Activated T-cell treated with anti-CD3 and anti-CD28 coated beads for 4 hours (primary cell): ENCODE measurements at places on chromosomes 2 and 18.

DNA sequence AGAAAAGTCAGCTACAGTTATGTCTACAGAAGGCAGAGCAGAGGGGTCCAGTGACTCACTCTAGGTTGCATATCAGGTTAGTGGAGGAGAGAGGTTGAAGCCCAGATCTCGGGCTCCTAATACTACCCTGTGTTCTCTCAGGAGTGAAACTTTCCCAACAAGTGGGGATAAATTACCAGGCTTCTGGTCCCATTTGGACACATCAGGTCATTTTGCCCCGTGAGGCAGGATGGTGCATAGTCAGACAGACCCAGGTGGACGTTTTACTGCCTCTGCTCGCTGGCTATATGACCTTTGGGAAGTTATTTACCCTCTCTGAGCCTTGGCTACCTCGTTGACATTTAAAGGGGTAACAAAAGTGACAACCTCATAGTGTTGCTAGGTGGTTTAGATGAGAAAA, 128.0 kb upstream of the REV1 start:
- DNase-seq = no peak

GRCh38 chr2:44479127-44479887, 117.6 kb downstream of the CAMKMT start:
- DNase-seq = peak; percentile 21

DNA sequence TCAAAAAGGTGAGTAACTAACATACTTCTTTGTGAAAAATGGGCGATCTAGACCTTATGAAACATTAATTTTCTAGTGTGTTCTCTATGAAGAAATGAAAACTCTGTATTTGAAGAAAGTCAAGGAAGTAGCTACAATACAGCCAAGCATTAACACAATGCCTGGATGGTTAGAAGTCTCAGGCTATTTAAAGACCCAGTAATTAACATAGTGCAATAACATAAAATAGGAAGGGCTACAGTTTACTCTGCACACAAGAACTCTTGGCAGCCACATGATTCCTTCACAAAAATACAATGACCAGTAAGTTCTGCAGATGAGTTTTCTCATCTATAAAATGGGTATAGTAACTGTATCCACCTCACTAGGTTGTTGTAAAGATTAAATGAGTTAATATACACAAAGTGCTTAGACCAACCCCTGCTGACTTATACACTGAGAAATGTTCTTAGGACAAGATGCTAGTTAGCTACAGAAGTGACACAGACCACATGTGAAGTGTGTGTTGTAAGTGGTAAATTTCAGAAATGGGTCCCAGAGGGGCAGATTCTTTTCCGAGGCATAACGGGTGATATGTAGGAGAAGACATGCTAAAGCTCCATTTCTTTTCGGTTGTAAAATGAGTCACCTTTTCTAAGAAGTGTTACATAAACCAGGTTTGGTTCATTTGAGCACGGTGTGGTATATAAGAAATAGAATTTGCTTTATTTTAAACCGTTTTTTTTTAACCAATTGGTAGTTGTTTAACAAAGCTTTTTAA, 61.8 kb downstream of the CXCR4 start:
- no peak for DNase-seq

DNA sequence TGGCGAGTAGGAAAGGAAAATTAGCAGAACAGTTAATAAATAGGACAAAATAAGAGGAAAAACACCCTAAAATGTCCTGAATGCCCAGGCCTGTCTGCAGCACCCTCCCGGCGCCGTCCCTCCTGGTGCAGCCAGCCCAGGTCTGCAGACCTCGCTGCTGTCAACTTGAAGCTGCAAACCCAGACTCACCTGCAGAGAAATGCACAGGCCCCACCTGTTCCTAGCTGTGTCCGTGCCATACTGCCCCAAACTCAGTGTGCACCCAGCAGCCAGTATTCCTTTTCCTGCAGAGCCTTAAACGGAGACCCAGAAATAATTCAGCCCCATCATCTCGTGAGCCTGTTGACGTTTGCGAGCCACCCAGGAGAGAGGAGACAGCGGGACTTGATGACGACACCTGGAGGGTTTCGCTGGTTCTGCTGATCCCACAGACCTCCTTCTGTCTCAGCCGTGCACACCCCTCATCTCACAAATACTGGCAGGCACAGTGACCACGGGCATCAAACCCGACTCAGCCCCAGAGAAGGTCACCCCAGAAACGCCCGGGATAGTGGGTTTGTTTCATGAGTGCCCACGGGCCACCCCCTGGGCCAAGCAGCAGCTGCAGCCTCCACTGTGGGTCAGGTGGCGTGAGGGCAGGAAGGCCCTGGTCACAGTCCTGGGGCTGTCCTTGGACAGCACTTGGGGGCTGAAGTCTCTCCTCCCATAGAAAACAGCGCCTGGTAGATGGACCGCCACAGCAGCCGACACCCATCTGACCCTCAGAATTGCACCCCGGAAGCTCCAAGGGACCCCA, 239.5 kb upstream of the SALL3 start:
- DNase-seq = no peak

- DNase-seq = no peak
Observed at GRCh38 chr18:13427354-13427753, 208.8 kb downstream of the LDLRAD4 start.
